CD4-positive, alpha-beta T cell (primary cell): ENCODE measurements at places on chromosomes 5 and 9.

GRCh38 chr5:139133282-139133681 lies 64.9 kb downstream of the SIL1 start:
- DNase-seq: no peak

- DNase-seq: no peak
These were observed 363.3 kb upstream of the MEF2C start for GRCh38 chr5:89246252-89246651.

DNA sequence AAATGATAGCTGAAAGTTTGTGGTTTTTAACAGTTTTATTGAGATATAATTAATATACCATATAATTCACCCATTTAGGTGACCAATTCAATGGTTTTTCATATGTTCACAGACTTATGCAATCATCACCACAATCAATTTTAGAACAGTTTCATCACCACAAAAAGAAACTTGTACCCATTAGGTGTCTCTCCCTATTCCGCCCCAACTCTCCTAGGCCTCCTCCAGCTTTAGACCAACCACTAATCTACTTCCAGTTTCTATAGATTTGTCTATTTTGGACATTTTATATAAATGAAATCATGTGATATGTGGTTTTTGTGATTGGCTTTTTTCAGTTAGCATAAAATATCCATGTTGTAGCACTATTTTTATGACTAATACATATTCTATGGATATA lies 38.6 kb downstream of the YTHDC2 start:
- DNase-seq: no peak

GRCh38 chr5:57341380-57341979 lies 141.1 kb downstream of the ACTBL2 start:
- DNase-seq: no peak

DNA sequence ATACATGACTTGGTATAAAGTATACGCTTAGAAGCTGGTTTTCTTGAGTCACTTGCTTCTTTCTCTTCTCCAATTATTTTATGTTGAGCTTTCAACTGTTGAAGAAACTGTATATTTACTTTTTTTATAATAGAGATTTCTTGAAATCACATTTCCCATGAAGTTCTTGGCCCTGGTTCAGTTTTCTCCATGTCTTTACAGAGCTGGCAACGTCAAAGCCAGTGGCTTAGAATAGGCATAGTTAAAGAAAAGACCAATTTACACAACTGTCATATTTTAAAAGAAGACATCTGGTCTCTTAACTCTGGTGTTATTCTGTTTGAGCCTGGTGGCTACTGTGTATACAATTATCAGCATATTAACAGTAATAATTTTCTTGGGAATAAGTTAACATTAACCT lies 1249.3 kb downstream of the CDH12 start:
- no peak for DNase-seq

DNA sequence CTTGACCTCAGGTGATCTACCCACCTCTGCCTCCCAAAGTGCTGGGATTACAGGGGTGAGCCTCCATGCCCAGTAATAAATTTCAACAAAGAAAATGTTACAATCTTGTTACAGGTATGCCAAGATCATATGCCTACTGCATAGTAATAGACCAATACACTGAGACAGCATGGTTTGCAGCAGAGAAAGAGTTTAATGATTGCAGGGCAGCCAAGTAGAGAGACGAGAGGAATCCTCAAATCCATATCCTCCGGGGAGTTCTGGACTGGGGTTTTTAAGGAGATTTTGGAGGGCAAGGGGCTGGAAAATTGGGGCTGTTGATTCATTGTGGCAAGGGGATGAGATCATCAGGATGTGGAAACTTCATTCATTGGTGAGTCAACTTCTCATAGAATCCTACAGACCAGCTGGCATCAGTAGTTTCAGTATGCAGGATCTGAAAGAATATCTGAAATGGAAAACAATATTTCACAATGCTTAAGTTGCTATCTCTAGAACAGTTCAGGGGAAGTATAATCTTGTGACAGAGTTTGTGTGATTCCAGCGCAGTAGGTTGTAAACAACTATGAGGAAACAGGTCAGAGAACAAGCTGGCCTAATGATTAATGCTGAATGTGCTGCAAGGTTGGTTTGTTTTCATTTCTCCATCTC lies 14.8 kb upstream of the TUT7 start:
- DNase-seq: no peak
